ENCODE measurements at places on chromosomes 6 and 20. TPM values are rescaled to one million over a fixed set of nuclear protein-coding genes. Genes with fewer than 3 reads are reported as not detected.

The WFDC12 gene
- polyA plus RNA-seq: not detected

GRCh38 chr6:2447931-2448330 is 202.5 kb upstream of the GMDS start:
- no peak for DNase-seq

The RAMACL gene
- 3.2 TPM for polyA plus RNA-seq

The ZNF831 gene
- 0.10 TPM for polyA plus RNA-seq

- DNase-seq: no peak
These were observed 458.4 kb downstream of the TBC1D32 start for GRCh38 chr6:120875900-120876299.

The KCNG1 gene
- 3.9 TPM for polyA plus RNA-seq

DNA sequence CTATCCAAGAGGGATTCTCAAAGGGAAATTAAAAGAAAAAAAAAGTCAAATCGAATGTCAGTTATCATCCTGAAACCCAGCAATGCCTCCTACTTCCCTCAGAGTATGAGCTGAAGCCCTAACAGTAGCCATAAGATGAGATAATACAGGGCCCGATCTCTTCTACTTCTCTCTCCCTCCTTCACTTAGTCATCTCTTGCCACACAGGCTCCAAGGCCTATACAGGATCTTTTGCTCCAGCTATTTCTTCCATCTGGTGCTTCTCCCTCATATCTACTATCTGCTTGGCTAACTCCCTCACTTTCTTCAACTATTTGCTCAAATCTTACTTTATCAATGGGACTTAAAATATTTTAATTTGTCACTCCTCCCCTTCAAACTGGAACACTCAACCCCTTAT is 215.3 kb downstream of the RNGTT start:
- no peak for DNase-seq
